ENCODE measurements at places on chromosomes 2 and 18. TPM values are rescaled to one million over a fixed set of nuclear protein-coding genes. Genes with fewer than 3 reads are reported as not detected.

RGPD3 gene
- total RNA-seq, result 0.29 TPM

SAG gene
- not detected for total RNA-seq

POMC gene
- 3.8 TPM for total RNA-seq

STPG4 gene
- total RNA-seq, result 0.17 TPM

PROKR1 gene
- not detected for total RNA-seq

EFHD1 gene
- total RNA-seq, result not detected

DNMT3A gene
- 18.4 TPM for total RNA-seq

SERPINB10 gene
- total RNA-seq, result not detected

PROC gene
- total RNA-seq, result not detected

Data from smooth muscle cell of trachea (primary cell).